ENCODE measurements at places on chromosomes 5 and 9.
A peak's percentile ranks its signal among the peaks of the same experiment; 100 is the strongest.

GRCh38 chr9:109590966-109591365, 92.9 kb upstream of the PTPN3 start:
- DNase-seq, result no peak

- no peak for DNase-seq
Observed at GRCh38 chr5:114367029-114367428, 5.2 kb downstream of the KCNN2 start.

DNA sequence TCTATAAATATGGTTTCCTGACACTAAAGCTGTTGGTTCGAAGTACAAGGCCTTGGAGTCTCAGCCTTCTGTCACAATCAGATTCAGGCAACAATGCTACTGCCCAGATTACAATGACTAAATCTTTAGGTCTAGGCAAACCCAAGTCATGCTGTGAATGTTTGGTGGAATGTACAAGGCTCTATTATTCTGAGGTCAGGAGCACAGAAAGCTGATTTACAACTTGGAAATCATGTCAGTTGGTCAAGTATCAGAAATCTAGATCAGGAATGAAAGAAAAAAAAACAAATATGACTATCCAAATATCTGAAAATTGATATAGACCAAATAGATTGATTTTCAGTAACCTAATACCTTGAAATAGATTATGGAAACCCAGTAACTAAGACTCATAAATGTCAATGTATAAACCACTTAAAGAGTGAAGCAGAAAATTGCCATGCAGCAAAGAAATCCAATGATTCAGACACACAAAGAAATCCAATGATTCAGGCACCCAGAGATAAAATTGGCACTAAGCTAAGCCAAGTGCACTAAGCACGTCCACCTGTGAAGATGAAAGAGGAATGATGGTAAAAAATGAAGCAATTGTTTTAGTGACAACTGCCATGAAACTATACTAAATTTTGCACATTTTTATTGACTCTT, 588.0 kb upstream of the TUSC1 start:
- DNase-seq, result no peak

GRCh38 chr5:41371738-41372137, 138.7 kb downstream of the PLCXD3 start:
- no peak for DNase-seq

DNA sequence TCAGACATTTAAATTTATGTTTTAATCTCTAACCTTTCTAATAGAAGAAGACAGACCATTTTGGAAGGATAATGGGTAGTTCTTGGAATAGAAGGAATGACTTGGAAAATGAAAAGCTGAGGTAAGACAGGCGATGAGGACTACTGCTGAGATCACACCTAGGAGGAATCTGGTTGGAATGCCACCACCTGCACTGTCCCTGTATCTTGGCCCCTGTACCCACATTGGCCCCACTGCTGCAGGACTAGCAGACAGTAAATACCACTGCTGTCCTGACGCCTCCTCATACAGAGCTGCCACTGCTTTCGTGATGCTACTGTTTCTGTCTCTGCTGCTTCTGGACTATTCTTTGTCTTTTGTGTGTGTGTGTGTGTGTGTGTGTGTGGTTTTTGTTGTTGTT, 359.8 kb downstream of the TMEM232 start:
- no peak for DNase-seq

DNA sequence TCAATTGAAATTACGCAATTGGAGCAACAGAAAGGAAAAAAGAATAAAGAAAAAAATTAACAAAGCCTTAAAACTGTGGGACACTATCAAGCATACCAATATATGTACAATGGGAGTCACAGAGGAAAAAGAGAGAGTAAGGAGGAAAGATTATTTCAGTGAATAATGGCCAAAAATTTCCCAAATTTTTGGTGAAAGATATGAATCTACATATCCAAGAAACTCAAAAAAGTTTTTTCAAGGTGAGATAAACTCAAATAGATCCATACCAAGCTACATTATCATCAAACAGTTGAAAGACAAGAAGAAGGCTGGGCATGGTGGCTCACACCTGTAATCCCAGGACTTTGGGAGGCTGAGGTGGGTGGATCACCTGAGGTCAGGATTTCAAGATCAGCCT, 8.8 kb upstream of the BRD3 start:
- no peak for DNase-seq

- no peak for DNase-seq
Observed at GRCh38 chr5:59267033-59267432, 626.5 kb downstream of the PDE4D start.

DNA sequence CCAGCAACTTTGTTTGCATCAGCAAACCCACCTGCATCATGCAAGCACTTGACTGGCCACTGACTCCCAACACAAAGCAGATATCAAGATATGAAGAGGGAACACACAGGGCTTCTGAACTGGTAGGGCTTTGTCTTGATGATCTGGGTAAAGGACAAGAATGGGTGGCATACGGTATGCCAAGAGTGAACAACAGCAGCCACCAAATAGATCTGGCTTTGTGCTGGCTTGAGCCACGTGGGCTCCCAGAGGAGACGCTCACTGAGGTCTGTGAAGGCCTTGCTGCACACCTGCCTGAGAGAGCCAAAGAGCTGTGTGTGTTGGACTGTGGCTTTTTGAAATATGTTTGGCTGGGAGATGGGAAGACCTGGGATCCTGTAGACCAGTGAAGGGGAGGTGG, 43.5 kb downstream of the FGF1 start:
- DNase-seq, result no peak

- DNase-seq, result no peak
Observed at GRCh38 chr5:146862641-146863040, 15.9 kb downstream of the PPP2R2B start.

GRCh38 chr5:41763081-41763480, 107.1 kb downstream of the OXCT1 start:
- no peak for DNase-seq

DNA sequence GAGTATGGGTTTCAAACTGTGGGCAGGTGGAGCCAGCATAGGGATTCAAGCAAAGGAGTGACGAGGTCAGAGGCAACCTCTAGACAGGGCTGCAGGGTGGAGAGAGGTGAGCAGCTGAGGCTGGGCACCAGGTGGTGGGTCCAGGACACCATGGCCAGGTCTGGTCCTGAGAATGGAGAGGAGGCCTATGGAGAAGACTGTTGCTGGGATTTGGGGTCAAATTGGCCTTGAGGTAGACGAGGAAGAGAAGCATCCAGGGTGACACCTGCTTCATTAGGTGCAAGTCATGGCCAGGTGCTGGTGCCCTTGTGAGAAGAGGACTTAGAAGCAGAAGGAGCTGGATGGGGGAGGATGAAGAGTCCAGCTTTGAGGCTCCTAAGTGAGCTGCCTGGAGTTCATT, 99.6 kb downstream of the NSG2 start:
- no peak for DNase-seq

DNA sequence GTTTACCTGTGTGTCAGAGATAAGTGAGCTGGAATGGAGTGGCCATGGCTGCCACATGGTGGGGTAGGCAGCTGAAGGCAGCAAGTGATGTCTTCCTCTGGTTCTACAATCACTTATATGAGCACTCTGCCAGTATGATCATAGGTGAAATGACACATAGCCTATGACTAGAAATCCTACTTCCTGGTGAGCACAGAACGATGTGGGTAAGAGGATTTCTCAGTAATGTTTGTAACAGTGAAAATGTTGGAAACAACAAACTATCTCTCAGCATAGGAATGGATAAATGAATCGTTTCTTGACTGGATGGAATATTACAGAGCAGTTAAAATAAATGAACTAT, 187.0 kb upstream of the S1PR3 start:
- no peak for DNase-seq

- no peak for DNase-seq
Observed at GRCh38 chr5:152641970-152642805, 237.1 kb upstream of the NMUR2 start.

DNA sequence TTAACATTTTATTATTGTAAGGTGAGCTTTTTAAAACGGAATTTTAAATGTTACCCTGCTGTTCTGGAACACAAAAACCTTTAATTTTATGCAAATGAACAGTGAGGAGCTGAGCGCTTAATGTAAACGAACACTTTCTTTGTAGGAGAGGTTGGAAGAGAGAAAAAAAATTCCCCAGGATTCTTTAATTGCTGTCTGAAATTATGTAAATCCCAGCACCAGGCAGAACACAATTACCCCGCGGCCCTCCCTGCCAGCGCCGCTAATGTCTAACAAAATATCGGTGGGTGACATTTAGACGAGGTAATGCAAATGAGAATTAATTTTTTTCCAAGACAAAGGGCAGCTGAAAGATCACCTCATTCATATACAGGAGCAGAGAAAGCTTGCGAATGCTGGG, 143.4 kb upstream of the MVB12B start:
- no peak for DNase-seq

GRCh38 chr9:106784076-106784475, 78.9 kb upstream of the ZNF462 start:
- no peak for DNase-seq

- DNase-seq, result no peak
Observed at GRCh38 chr5:11007269-11007870, 246.3 kb upstream of the DAP start.

- DNase-seq, result no peak
Observed at GRCh38 chr9:130962418-130963316, 23.6 kb upstream of the FIBCD1 start.

DNA sequence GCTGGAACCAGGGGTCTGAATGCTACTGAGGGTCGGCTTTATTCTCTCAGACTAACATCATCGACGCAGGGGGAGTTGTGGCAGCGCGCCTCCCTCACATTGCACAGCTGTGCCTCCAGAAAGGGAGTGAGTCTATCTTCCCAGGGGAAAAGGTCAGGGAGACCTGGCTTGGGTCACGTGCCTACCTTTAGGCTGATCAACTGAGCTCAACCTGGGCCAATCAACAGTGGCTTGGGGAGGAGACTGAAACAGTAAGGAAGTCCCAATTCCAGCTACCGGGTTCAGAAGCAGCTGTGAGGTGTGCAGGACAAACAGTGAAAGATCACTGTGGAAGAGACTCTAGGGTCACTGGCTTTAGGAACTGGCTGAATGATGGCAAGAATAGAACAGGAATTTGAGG, 14.3 kb downstream of the SNX30 start:
- DNase-seq, result no peak

DNA sequence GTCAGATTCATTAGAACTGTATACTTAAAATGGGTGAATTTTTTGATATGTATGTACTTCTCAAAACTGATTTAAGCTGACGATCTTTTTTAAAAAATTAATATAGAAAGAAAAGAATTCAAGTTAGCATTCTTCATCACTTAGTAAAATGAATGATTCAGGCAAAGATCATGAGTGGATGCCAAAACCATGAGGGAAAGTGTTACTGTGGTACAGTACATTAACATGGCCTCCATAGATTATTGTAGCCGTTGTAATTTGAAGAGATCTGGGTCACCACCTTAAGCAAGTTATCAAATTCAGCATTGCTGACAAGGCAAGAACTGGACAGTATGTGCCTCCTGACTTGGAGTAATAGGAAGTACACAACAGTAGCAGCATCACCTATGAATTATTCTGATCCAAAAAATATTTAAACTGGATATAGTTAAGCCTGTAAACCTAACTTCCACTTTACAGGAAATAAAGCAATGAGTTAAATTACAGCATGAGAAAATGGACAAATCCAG, 29.7 kb downstream of the C9orf85 start:
- no peak for DNase-seq

DNA sequence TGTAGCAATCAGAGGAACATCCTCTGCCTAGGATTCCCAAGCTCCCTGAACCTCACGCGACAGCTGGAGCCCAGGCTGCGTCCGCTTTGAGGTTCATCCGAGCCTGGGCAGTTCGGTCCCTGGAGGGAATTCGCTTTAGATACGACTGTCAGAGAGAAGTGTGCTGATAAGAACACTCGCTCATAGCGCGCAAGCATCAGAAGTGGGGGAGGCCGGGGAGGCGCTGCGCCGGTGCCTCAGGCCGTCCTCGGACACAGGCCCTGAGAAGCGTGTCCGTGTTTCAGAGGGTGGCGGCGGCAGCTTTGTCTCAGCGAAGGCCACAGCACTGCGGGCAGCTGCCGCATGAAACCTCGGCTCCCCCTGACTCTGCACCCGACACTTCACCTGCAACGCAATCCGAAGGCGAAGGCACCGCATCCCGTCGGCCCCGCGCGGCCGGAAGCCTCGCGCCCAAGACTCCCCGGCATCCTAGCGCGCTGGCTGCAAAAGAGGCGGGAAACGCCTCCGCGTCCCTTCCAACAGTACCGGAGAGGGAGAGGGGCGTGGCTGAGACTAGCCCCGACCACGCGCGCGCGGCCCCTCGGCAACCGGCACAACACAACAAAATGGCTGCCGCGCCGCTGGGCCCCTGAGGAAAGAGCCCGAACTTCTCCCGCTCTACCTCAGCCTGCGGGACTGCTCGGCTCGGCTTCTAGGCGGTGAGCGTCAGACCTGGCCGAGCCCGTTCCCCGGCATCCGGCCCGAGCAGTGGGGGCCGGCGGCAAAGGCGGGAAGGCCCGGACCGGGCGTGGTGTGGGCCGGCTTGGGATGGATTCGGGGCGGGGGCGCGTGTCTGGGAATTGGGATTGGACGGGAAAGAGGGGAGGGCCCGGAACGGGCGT, at the start of gene CNTRL:
Gene CNTRL, plus strand, starts transcription at position 586 of the 881 bp plus-strand sequence. CDS start 13,372 bp downstream, outside the sequence.
- DNase-seq, result peak; percentile 80

- no peak for DNase-seq
Observed at GRCh38 chr5:31993165-31993961, 180.8 kb downstream of the GOLPH3 start.

- DNase-seq, result no peak
Observed at GRCh38 chr5:1111727-1112289, at the start of gene SLC12A7. TSS of gene SLC12A7 (minus strand) at chr5:1112063. CDS start at chr5:1111991, 72 bp downstream.

- DNase-seq, result no peak
Observed at GRCh38 chr9:116212986-116213692, 59.5 kb downstream of the PAPPA start.

- DNase-seq, result no peak
Observed at GRCh38 chr5:9957214-9957613, 292.5 kb downstream of the ATPSCKMT start.

GRCh38 chr5:159943326-159943725, 27.0 kb downstream of the ADRA1B start:
- DNase-seq, result no peak

GRCh38 chr5:140595538-140596300, 31.1 kb downstream of the SLC35A4 start:
- DNase-seq, result no peak

DNA sequence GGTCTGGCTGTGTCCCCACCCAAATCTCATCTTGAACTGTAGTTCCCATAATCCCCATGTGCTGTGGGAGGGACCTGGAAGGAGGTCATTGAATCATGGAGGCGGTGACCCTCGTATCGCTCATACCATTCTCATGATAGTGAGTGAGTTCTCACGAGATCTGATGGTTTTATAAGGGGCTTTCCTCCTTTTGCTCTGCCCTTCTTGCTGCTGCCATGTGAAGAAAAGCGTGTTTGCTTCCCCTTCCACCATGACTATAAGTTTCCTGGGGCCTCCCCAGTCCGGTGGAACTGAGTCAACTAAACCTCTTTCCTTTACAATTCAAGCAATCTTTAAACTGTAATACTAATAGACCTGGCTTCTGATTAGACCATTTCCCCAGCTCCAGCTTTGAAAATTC, 92.2 kb upstream of the SARDH start:
- DNase-seq, result no peak

DNA sequence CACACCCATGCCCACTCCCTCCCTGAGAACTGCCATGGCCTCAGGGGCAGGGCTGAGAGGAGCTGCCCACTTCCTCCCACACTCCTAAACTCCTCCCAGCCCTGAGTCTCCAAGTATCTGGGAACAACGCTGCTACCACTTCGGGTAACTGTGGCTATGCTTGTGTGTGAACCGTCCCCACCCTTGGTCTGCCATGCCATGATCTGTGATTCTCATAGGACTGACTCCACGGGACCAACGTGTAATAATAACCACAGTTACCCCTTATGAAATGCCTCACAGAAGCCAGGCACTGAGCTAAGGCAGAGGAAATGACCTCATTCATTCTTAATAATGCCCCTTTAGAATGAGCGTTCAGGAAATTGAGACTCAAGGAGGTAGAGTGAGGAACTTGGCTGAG, 103.9 kb upstream of the SMIM23 start:
- no peak for DNase-seq

Data from left renal pelvis (tissue), 4 donors.